NCI-H1092 (cell line): ENCODE measurements at places on chromosomes 2 and 18.

DNA sequence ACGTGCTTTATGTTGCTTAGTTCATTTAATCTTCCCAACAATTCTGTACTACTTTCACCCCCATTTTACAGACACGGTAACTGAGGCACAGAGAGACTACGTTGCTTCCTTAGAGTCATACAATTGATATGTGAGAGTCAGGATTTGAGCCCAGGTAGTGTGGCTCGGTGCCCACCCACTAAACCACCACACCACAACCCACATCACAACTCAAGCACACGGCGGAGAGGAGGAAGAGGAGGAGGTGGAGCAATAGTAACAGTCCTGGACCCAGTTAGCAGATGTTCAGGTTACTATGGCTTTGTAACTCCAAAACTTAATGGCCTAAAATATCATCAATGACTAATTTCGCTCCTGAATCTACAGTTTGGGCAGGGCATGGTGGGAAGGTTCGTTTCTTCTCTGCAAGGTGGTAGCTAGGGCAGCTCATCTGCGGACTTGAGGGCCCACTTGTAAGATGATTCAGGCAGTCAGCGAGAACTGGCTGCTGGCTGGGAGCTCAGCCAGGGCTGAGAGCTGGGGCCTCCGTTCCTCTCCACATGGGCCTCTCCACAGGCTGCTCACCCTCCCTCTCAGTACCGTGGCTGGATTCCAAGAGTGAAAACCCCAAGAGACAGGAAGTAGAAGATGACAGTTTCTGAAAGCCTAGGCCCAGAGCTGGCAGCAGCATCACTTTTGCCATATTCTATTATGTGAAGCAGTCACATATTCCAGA is 167.1 kb downstream of the ZFP36L2 start:
- DNase-seq = peak; percentile 74

- DNase-seq = no peak
Measured at GRCh38 chr2:19865151-19865550, 36.6 kb downstream of the TTC32 start.

- no peak for DNase-seq
Measured at GRCh38 chr18:12703096-12703567, 290 bp downstream of the PSMG2 start.

GRCh38 chr18:69588301-69588700 is 187.6 kb downstream of the DOK6 start:
- no peak for DNase-seq

GRCh38 chr18:7742224-7742623 is 175.1 kb downstream of the PTPRM start:
- DNase-seq = no peak

DNA sequence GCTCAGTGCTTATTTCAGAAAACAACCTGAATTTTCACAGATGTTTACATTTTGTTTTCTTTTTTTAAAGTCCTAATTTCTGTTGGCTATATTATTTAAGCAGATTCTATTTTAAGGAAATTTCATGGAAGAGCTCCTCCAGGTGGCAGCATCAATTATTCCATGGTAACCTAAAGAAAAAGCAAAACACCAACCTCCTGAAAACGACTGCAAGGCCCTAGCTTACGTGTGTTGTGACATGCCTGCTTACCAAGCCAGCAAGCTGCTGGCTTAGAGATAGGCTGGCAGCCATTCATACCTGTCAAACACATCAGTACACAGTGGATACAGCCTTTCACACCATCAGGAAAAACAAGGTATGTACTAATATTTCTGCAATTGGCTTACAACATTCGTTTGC is 64.9 kb downstream of the LPIN2 start:
- no peak for DNase-seq

DNA sequence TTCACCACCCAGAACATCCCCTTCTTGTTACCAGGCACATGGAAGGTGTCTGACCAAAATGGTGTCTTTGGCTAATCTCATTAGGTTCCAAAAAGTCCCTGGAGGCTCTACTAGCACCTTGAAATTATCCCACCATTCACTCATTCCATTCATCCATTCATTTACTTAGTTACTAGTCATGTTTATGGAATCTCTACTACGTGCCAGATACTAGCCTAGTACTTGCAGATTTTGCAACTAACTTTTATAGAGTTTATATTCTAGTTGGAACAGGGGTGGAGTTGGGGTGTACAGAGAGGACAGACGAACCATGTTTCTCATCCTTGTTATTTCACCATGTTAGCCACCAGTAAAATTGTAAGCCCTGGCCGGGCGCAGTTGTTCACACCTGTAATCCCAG is 4.0 kb upstream of the NOP58 start:
- no peak for DNase-seq

GRCh38 chr2:22942441-22942840 is 442.5 kb upstream of the KLHL29 start:
- DNase-seq = no peak

DNA sequence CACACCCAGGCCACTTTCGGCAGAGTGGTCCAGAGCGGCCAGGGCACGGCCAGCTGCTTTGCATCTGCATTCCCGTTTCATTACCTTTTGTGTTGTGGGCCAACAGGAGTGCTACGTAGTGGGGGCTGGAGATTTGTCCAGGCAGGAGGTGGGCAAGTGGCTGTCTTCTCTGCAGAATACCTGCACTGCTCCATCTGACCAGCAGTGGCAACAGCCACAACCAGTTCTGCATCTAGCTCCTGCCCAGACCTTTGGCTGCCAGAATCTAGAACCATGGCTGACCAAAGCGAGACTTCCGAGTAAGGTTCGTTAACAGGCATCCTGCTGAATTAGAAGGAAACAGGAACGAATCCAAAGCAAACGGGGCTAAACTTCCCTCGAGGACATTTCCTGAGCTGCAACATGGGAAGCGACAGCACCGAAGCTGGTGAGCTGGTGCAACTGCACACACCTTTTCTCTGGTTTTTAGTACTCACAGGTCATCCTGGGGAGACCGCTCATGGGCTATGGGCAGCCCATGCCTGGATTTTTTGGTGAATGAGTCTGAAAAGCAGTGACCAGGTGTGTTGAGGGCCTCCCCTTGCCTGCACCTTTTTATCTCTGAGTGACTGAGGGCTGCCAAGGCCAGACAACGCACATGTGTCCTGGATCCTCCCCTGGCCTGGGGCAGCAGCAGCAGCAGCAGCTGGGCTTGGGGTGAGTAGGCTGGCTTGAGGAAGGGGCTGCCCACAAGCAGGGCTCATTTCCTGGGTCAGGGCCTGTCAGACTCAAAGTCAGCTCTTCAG is 10.5 kb downstream of the GDF7 start:
- DNase-seq = no peak

- DNase-seq = no peak
Measured at GRCh38 chr2:177670791-177671535, 278.4 kb downstream of the AGPS start.

DNA sequence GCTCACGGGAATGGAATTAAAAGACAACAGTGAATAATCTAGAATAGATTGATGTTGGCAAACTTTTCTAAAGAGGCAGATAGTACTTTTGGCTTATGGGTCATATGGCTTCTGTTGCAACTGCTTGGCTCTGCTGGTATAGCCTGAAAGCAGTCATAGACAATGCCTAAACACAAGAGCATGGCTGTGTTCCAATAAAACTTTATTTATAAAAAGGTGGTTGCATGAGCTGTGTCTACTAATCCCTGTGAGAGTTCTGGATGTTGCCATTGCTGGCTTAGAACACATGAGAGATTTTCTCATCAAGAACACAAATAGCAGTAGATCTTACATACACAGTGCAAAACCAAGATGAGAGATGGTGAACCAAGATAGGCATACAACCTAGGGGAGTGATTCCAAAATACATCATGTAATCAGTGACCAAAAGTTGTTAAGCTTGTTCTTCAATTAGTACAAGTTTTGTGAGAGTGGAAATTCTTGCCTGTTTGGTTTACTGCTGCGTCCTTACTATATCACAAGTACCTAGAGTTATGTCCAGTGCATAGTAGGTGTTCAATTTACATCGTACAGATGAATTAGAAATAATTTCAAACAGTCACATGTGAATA is 380.0 kb downstream of the METTL4 start:
- no peak for DNase-seq

- no peak for DNase-seq
Measured at GRCh38 chr2:58535990-58536389, 294.9 kb upstream of the FANCL start.

- no peak for DNase-seq
Measured at GRCh38 chr2:46555011-46555410, 75.6 kb downstream of the TMEM247 start.

DNA sequence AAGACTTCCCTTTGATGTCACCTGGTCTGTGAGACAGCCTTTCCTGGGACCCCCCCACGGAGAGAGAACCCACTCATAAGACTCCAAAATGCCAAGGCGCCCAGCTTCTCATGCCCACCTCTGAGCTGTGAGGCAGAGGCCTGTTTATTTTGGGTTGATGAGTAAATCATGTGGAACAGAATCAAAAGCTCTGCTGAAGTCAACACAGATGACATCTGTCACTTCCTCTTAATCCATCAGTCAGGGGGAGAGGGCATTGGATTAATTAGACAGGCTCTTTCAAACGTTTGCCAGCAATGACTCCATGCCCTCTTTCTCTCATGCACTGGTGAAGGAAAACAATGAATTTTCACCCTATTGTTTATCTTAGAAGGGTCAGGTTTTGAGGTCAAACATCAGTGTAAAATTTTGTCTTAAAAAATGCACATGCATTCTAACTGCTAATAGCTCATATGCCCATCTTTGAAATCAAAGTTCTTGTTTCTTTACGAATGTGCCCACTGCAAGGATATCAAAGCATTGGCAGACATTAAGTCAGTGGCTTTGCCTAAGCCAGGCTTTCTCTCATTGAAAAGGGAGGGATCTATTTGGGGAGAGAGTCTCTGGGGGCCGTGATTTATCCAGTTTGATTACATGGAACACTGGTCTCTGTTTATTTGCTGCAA is 184.1 kb downstream of the ACKR3 start:
- DNase-seq = peak; percentile 61

DNA sequence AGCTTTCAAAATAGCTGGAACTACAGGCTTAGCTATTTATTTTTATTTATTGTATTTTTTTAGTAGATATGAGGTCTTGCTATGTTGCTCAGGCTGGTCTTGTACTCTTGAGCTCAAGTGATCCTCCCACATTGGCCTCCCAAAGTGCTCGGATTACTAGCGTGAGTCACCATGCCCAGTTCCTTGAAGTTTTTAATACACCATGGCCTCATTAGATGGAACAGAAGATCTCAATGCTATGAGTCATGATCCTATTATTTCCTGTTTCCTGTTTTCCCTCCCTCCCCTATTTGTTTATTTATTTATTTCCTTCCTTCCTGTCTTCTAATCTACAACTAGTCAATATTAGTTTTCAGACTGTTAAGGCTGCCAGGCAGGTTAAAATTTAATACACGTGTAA is 309.0 kb downstream of the CMPK2 start:
- DNase-seq = no peak

- DNase-seq = no peak
Measured at GRCh38 chr18:13553449-13553848, 172.9 kb downstream of the FAM210A start.

- peak; percentile 71 for DNase-seq
Measured at GRCh38 chr2:216690853-216691741, 4.3 kb downstream of the IGFBP5 start.

GRCh38 chr2:191892391-191892790 is 45.5 kb upstream of the CAVIN2 start:
- no peak for DNase-seq

DNA sequence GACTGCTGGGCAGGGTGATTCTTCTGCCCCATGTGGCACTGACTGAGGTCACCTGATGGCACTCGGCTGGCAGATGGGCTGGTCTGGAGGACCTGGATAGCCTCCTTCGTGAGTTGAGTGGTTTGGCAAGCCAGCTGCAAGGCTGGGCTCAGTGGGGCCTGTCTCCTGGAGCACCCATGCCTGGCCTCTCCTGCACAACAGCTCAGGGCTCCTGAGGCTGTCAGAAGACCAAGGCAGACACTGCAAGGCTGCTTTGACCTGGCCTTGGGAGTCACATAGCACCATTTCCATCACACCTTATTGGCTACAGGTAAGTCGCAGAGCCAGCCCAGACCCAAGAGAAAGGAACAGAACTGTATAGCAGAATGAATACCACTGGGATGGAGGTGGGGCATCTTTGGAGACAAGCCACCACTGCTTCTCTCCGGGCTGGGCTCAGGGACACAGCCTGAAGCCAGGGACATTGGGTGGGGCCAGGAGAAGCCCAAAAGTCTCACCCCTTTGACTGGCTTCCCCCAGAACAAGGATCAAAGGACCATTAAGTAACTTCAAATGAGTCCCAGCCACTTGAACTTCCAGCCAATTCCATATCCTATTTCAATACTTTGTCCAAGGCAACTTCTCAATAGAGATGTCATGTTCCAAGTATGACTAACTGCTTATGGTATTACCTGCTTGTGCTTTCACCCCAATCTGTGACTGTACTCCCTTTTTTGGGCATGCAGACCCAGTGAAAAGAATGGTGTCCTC is 156.3 kb downstream of the CABLES1 start:
- DNase-seq = no peak

DNA sequence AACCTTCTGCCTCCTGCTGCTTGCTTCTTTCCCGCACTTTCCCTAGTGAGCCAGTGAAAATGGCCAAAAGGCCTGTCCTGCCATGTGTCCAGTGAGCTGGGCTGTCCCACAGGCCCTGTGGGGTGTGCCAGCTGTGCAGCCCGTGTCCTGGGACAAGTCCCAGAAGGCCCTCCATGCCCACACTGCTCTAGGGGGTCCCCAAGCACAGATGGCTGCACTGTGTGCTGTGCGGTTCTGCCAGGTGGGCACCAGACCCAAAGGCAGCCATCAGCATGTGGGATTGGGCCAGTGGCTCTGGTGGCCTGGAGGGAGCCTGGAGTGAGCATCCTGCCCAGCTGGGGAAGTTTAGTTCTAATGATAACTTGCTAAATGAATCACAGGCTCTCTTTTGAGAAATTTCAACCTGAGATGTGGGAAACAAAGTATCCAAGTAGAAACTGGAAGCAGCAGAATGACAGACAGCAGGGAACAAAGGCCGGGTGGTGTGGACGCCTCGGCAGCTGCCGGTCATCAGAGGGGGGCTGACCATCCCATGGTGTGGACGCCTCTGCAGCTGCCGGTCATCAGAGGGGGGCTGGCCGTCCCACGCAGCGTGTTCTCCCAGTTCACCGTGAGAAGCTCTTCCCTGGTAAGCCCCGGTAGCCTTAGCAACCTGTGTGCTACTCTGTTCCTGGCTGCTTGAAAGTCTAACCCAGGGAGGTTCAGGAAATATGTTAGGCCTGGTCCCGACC is 9.9 kb upstream of the CNDP2 start:
- no peak for DNase-seq

DNA sequence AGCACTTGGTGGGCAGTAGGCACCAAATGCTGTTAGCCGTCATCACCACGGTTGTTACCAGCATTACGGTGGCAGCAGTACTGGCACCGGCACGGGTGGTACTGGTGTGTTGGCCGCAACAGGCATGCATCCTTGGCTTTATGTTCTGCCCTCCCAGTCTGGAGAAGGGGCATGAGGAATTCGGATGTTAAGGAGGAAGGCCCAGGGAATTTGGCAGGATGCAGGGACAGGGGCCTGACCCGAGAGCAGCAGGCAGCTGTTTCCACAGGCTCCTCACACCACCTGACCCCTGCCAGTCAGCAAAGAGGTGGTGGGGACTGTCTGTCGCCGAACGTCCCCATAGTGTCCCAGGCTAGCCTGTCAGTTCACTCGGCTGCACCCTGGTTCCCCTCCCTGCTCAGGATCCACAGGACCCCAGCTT is 79.0 kb downstream of the EDAR start:
- DNase-seq = no peak
